ENCODE measurements at places on chromosomes 12 and 14.
A peak's percentile ranks its signal among the peaks of the same experiment; 100 is the strongest.

DNA sequence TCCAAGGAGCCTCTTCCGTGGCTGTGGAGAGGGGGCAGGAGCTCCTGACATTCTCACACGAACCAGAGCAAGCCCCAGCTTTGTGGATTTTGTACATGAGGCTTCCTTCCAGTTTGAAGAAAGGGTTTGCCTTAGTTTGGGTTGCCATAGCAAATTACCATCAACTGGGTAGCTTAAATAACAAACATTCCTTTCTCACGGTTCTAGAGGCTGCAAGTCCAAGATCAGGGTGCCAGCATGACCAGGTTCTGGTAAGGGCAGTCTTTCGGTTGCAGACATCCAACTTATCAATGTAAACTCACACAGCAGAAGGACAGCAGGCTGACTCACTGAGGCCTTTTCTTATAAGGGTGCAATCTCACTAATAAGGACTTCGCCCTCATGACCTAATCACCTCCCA, 25.9 kb upstream of the STAB2 start:
- DNase-seq: no peak

GRCh38 chr14:59678352-59678751, 101.7 kb upstream of the CCDC175 start:
- DNase-seq: no peak

- DNase-seq: no peak
Observed at GRCh38 chr12:65325183-65325582, 46.7 kb downstream of the MSRB3 start.

DNA sequence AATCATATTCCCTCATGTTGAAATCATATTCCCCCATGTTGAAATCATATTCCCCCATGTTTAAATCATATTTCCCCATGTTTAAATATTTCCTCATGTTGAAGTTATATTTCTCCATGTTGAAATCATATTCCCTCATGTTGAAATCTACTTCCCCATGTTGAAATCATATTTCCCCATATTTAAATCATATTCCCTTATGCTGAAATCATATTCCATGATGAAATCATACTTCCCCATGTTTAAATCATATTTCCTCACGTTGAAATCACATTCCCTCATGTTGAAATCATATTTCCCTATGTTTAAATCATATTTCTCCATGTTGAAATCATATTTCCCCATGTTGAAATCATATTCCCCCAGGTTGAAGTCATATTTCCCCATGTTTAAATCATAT, 34.6 kb upstream of the ADGRD1 start:
- no peak for DNase-seq

DNA sequence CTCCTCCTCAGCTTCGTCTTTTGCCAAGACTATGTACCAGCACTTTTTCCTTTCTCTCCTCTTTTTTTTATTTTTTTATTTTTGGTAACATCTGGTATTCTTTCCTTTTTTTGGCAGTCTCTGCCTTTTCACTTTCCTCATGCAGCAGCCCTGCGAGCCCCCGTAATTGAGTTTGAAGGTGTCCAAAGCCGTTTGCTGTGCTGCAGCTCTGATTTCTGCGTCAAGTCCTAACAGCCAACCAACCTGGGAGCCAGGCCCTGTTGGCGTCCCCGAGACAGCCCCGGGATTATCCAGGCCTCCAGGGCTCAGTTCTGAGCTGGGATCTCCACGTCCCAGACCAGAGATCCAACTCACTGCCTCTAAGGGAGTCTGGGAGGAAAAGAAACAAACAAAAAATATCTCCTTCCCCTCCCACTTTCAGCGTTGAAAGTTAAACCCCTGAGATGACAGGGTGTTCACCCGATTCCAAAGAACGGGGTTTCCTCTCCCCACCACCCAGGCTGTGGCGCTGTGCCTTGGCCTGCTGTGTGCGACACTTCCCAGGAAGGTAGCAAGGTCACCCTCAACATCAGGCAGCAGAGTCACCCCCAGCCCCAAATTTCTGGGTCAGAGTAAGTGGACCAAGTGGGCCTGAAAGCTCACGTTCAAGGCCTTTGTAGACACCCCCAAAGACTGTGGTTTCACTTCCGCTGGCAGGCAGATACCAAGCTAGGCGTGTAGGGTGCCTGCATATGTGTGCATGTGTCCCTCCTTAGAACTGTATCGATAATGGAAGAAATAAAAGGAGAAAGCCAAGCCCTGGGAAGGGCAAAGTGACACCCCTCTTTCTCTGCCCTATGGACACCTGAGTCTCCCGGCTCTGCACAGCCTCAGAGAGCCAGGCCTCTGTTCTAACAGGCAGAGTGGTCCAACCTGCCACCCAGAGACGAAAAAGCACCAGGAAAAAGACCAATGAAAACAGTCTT, 11.1 kb downstream of the BCL11B start:
- DNase-seq: peak; percentile 55

DNA sequence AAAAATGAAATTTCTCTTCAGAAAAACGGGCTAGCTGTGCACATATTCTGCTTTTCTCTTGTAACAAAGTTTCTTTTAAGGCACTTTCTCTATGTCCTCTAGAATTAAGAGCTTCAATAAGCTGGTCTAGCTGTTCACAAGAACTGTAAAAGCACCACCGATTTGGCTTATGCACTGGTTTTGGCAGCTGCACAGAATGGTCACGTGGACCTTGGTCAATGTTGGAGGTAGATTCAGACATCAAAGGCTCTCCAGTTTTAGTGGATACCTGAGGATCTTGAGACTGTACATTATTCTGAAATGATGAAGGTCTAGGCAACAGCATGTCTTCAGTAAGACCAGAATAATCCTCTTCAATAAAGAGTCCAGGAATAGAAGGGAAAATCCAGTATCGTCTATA, 61.5 kb upstream of the CFL2 start:
- DNase-seq: no peak

DNA sequence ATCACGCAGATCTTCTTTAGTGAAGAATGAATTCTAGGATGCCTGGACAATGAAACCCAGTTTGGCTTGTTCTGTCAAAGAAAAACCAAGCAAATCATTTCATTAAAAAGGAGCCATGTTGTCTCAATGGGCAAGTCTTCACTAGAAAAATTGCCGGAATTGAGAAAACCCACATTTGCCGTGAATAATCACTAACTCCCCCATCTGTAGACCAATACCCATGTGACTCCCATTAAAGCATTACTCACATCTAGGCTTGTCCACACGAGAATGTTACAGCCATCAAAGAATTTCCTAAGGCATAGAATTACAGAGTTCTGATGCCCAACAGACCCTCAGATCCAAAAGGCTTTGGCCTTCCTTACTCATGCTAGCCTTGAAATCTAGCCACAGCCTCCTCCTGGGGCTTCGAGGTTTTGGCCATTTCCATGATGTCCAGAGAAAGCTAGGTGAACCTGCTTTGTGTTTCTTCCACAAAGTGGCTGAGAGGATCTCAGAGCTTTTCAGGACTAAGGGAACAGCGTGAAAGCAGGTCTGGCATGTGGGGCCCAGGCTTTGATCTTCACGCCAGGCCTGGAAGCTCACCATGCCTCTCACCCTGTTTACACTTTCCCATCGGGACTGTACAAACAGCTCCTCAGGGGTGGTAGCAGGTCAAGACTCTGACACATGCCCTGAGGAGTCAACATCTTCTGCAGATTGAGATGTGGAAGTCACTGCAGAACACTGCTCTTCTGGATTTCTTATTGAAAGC, 12.1 kb downstream of the SLC7A8 start:
- no peak for DNase-seq

- DNase-seq: no peak
Observed at GRCh38 chr12:6538420-6539313, 4.3 kb downstream of the GAPDH start.

GRCh38 chr12:69688471-69689427, 10.4 kb downstream of the BEST3 start:
- DNase-seq: no peak

- no peak for DNase-seq
Observed at GRCh38 chr14:98733536-98733935, 538.5 kb downstream of the BCL11B start.

DNA sequence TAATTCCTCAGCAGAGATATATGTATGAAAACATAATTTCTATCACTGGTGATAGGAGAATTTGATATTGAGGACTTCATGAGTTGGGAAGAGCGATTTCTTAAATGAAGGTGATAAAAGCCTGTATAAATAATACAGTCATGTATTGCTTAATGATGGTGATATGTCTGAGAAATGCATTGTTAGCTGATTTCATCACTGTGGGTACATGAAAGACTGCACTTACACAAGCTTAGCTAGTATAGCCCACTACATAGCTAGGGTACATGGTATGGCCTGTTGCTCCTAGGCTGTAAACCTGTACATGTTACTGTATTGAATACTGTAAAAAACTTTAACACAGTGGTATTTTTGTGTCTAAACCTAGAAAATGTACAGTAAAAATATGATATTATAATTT, 63.4 kb downstream of the ANO4 start:
- no peak for DNase-seq

DNA sequence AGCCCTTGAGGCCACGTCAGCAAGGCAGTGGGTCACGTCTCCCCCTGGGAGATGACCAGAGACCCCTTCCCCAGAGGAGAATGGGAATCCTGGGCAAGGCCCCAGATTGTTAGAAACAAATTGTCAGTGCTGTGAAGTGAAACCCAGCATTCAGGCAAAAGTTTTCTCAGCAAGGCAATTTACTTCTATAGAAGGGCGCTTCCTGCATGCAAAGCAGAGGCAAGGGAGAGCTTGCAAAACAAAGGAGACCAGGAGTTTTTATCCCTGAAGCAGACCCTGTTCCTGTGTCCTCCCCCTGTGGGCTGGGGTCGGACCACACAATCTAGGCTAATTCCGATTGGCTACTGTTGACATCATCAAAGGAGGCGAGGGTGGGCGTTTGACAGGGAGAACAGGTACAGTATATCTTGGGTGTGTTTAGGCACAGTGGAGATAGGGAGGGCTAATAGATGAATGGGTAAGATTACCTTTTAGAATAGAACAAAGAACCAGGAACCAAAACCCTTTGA, 114.2 kb downstream of the RIN3 start:
- no peak for DNase-seq

GRCh38 chr14:22607291-22607690, 9.2 kb downstream of the ABHD4 start:
- no peak for DNase-seq

DNA sequence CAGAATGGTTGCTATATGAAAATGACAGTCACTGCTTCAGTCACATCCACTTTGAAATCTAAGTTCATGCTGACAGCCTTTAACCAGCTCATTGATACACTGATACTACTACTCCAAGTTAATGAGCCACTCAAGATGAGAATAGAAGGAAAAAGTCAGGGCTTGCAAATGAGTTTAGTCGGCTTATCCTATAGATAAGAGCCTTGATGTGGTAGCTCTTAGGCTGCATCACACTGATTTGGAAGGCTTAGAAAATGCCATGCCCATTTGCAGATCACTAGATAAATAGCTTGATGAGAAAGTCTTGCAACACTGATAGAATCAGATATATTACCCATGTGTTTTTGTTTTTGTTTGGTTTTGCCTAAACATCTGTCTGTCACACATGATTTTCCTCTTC, 251.4 kb upstream of the ATXN7L3B start:
- DNase-seq: no peak

DNA sequence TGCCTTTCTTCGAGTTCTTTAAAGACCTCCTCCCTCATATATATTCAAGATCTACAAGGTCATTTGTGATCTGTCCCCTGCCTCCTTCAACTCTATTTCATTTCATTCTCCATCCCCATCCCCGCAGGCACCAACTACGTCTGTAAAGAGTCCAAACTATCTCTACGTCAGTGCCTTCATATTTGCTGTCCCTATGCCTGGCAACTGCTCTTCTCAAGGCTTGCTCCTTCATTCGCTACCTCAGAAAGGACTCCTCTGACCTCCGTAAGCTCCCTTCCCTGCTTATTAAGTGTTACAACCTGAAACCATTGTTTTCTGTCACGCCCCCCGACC, 650 bp downstream of the LLPH start:
- no peak for DNase-seq

DNA sequence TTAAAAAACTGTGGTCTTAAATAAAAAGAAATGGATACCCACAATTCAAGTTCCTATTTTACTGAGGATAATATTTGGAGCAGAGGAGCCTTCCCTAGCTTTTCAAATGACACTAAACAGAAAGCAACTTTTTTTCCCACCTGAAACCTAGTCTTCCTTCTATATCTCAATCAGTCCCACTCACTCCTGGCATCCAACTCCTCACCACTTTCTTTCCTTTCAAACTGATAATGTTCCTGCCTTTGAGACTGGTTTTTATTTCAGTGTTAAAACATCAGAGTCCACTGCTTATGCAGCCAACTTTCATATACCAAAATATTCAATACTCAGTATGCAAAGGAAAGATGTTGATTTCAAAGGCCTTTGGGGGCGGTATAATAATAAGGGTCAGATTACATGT, 225.6 kb downstream of the GXYLT1 start:
- DNase-seq: no peak

DNA sequence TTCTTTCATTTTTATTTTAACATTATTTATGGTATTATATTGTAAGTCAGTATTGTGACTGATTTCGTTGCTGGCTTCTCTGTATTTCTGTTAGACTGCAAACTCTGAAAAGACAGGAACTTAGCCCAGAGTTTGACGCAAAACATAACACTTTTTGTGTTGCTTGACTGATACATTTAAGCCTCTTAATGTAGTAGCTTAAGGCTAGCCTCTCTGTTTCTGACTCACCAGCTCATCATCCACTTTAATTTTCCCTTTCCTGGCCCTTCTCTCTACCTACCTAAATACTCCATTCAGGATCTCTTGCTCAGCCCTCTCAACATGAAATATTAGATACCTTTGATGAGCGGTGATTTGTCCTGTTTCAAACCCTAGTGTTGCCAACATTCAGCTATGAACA, 420.6 kb downstream of the LRFN5 start:
- DNase-seq: no peak

GRCh38 chr14:36870776-36871175, 209.1 kb downstream of the PAX9 start:
- no peak for DNase-seq

GRCh38 chr12:109878247-109878625, 2.1 kb downstream of the GLTP start:
- DNase-seq: no peak

DNA sequence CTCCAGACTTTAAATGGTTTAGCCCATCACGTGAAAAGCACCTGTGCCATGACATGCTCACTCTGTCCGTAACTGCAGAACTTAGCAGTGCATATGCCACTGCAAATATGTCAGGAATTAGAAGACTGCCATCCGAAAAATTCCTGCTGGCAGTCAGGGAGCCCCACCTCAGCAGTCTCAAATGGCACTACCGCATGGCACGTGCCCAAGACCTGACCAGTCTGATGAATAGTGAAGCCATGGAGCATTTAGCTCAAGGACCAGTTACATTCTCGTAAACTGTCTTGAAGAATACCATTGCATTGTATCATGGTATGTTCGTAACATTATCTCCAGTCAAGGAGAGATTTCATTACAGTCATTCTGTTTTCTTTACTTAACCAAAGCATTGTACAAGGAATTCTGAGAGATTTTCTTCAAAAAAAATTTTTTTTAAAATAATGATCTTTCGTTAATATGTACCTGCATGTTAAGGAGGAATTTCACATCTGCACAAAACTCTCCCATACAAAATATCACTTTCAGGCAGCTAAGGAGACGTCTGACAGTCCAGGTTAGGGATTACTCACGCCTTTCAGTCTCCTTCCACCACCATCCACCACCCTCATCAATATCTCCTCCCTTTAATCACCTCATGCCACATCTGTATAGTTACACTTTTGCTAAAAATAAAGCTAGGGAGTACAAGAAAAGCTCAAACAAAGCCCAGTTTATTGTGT, 138.5 kb downstream of the ANO2 start:
- no peak for DNase-seq
